ENCODE measurements at places on chromosomes 1 and 21.

DNA sequence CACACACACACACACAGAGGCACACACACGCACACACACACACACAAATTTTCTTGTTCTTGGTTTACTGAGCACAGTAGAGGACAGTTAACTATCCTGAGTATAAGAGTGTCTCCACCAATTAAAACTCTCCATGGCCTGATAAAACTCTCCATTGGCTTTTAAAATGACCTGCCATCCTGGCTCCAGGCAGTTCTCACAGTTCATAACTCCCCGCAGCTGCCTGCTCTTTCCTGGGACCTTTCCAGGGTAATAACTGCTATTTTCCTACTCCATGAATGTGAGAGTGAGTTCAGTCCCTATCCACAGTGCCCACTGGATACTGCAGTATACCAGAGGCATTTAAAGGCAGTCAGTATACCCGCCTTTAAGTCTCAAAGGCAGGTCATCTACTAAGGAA lies 351.5 kb downstream of the PLPP3 start:
- DNase-seq = no peak

GRCh38 chr1:53604291-53604919 lies 134.6 kb downstream of the GLIS1 start:
- no peak for DNase-seq

GRCh38 chr1:205690122-205690756 lies 9.9 kb upstream of the SLC45A3 start:
- no peak for DNase-seq

- DNase-seq = no peak
These were observed 558 bp downstream of the PFKL start for GRCh38 chr21:44300262-44300959.

- no peak for DNase-seq
These were observed 37.1 kb downstream of the SLC30A1 start for GRCh38 chr1:211541720-211542477.

- no peak for DNase-seq
These were observed 233.1 kb upstream of the USP24 start for GRCh38 chr1:55448261-55448660.

DNA sequence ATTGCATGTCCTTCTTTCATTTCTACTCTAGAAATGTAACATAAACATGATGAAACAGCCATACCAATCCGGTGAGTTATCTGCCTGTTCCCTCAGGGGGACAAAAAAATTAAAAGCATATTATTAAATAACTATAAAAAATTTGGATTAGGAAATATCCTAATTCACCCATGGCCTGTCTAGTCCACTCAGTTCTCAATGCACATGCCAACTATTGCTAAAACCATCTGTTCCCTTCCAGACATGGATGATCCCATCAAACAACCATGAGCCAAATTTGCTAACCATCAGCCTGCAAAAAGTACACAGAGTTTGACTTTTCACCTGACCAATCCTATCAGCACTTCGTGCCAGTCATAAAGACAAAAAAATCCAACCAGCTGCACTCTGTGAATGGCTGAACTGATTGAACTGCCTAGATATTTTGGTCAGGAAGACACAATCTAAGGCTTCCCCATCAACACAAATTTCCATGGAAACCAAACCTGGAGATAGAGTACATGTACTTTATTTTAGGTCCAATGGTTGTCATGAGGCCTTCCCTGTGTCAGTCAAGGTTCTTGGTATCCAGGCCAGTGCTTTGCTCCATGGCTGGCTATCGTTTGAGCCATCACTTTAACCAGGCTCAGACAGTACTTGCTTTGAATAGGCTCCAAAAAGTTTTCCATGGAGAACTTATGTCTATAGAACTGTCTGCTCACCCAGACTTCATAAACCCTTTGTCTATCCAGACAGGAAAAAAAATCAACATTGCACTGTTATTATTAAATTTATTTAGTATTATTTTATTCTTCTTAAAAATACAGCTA lies 570.8 kb downstream of the LTN1 start:
- DNase-seq = no peak

DNA sequence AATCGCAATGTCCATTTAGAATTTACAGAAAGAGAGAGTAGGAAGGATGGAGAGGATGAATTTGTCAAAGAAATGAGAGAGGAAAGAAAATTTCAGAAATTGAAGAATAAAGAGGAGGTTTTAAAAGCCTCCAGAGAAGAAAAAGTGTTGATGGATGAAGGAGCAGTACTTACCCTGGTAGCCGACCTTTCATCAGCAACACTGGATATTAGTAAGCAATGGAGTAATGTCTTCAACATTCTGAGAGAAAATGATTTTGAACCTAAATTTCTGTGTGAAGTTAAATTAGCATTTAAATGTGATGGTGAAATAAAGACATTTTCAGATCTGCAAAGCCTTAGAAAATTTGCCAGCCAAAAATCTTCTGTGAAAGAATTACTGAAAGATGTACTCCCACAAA lies 12.5 kb downstream of the L1TD1 start:
- no peak for DNase-seq

- DNase-seq = no peak
These were observed 546.8 kb downstream of the RWDD3 start for GRCh38 chr1:95780836-95781235.

DNA sequence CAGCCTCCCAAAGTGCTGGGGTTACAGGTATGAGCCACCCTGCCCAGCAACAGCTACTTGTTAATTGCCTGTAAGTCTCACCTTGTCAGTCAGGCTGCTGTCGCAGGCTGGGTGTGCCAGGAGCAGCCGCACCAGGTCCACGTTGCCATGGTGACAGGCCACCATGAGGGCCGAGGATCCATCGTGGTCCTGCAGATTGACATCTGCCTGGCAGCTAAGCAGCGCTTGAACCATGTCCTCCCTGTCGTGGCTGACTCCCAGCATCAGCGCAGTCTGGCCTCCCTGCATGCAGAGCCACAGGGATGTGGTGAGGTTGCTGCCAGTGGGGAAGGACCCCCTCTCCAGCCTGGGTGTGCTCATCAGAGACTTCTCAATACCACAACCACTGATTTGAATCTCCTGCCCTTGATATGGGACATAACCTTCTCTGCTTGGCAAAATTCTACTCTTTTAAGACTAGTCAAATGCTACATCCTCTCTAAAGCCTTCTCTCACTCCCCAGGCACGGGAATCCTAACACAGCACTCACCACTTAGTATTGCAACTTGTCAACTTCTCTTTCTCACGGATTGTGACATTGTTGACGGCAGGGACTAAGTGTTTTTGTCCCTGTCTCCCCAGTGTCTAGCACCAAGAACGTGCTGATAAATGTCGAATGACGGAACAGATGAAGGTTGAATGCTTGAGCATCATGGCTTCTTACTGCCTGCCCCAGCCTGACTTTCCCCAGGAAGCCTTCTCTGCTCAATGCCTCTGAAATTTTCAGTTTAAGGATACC lies 52.9 kb downstream of the L1TD1 start:
- no peak for DNase-seq

DNA sequence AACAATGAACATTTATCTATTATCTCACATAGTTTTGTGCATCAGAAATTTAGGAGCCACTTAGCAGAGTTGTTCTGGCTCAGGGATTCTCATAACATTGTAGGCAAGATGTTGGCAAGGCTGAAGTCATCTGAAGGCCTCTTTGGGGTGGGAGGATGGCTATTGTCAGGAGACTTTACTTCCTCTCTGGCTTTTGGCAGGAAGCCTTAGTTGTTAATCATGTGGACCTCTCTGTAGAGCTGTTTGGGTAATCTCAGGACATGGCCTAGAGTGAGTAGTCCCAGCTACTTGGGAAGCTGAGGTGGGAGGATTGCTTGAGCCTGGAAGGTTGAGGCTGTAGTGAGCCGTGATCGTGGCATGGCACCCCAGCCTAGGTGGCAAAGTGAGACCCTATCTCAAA lies 40.2 kb downstream of the RASAL2 start:
- no peak for DNase-seq

GRCh38 chr21:27480841-27481261 lies 514.0 kb upstream of the ADAMTS5 start:
- DNase-seq = no peak

DNA sequence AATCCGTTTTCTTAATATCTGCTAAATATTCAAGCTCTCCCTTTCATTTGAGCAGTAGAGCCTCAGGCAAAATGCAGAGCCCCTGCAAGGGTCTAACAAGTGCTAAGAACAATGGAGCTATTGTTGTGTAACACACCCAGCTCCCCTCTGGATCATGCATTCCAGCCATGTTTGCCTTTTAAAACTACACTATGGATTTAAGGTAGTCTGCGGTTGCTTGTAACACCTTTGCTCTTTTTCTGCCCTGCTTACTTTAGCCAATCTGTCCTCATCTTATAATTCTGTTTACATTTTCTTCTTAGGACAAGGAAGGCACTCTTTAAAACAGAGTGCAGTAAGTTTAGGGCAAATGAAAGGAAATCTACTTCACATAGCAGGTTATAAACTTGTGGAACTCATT lies 60.0 kb upstream of the C1orf105 start:
- DNase-seq = no peak

GRCh38 chr1:171807556-171807955 lies 26.1 kb downstream of the METTL13 start:
- no peak for DNase-seq

- no peak for DNase-seq
These were observed 53.6 kb downstream of the ADCY10 start for GRCh38 chr1:167860231-167860923.

DNA sequence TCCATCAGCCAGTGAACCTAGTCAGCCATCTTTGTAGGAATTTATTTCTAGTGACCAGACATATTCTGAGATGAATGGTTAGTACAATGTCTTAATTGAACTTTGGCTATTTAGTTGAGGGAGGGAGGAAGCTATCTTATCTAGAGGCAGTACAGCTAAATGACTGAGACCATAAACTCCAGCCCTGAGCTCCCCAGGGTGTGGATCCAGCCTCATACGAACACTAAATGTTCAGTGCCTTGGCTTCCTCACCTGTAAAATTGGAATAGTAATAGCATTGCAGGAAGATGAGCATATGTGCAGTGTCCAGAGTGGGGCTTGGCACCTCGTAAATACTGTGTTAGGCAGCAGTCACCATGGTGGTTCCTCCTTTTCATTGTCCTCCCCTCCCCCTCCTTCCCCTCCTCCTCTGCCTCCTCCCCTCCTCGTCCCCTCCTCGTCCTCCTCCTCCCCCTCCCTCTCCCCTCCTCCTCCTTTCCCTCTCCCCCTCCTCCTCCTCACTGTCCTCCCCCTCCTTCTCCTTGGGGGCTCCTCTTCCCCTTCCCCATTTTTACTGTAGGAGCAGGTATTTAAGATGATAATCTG lies 108.2 kb downstream of the GALNT2 start:
- DNase-seq = no peak

- DNase-seq = no peak
These were observed 8.2 kb upstream of the KCNE2 start for GRCh38 chr21:34355570-34355969.

GRCh38 chr21:35896060-35896459 lies 164.3 kb downstream of the SETD4 start:
- no peak for DNase-seq

DNA sequence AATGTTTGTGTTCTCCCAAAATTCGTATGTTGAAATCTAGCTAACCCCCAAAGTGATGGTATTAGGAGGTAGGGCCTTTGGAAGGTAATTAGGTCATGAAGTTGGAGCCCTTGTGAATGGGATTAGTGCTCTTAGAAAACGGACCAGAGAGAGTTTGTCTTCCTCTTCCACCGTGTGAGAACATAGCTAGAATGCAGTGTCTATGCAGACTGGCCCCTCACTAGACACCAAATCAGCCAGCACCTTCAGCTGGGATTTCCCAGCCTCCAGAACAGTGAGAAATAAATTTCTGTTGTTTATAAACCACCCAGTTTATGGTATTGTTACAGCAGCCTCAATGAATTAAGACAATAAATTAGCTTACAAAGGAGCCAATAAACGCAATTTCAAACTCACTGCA lies 58.0 kb downstream of the KIAA0319L start:
- no peak for DNase-seq

DNA sequence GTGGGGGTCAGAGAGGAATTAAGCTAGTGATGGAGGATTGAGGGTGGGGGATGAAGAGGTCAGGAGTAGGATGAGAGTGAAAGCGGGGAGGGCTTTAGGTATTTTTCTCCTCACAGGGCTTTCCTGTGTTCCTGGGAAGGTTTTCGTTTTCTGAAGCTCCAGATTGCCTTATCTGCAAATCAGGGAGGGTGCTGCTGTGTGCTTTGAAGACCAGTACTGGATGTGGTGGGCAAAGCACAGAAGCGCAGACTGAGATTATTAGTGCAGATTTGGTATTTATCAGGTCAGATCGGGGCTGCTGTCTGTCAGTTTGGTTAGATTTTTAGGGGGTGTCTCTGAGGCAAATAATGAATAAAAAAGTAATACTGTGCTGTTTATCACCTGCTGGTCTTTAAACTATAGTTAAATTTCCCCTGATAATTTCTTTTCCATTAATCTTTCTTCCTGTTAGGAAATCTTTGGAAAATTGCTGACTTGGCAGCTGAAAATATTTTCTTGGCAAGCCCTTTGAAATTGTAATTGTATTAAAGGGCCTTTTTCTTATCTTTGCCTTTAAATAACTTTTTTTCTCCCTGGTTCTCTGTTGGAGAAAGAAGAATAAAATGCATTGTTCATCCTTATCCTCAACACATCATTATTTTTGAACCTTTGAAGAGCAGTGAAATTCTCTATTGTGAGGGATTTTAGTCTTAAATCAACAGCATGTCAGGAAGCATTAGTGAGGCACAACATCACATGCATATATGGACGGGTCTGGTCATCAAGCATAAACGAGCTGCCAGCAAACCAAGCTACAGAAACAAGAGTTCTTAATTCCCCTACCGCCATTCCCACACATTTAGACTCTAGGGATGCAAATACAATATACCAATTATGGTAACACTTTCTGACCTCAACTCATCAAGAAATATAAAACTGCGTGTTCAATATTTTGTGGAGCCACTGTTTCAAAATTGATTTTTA lies 139.6 kb downstream of the S1PR1 start:
- no peak for DNase-seq

GRCh38 chr1:233470741-233471499 lies 143.0 kb upstream of the KCNK1 start:
- no peak for DNase-seq

DNA sequence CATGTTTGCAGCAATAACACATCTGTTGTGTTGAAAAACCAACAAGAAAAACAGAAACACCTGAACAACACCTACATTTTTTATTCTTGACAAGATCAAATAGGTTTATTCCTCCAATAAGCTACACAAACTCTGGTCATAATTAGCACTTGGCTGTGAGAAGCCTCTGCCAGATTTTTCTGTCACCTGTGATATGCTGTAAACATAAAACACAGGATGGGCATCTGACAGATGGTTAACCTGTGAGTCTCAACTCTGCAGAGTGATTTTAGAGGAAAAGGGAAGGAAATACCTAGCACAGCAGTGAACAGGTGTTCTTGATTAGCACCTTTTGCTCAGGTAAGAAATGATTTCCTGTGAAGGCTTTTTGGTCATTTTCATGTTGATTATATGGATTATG lies 175.4 kb upstream of the COA6 start:
- no peak for DNase-seq

GRCh38 chr1:115837740-115838421 lies 3.0 kb downstream of the NHLH2 start:
- no peak for DNase-seq

- no peak for DNase-seq
These were observed 16.6 kb upstream of the IL19 start for GRCh38 chr1:206754011-206754410.

Measured in activated CD4-positive, CD25-positive, alpha-beta regulatory T cell treated with anti-CD3 and anti-CD28 coated beads, Interleukin-2, amount 50 U/mL, for 16 hours (primary cell).